ENCODE measurements at places on chromosomes 4 and X.

GRCh38 chrX:33434256-33435092 is 223.1 kb upstream of the DMD start:
- no peak for DNase-seq

DNA sequence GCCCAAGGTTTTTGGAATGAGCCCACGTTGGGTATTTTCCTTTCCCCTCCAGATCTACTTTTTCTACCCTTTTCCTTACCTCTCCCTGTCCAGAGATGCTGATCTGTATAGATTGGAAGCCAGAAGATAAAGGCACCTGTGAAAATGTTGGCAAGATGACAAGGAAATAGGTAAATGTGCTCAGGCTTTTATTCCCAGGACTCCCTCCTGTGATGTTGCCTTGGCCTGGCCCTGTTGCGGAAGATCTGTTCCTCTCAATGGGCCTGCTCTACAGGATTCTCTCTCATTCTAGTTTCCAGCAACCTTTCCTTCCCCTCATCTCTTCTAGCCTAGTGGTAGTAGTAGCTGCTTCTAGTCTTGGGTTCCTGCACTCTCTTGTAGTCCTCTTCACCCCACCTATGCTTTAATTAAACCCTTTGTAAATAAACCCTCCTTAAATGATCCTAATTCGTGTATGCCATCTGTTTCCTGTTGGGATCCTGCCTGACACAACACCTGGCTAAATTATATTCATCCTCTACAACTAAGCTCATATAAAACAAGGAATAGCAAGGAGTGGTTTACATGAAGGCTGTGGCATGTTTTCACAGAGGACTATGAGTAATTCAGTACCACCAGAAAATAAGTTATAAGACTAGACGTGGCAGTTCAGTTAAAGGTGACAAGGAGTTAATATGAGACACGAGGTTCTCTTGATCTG is 95.7 kb upstream of the MAOA start:
- DNase-seq: no peak

DNA sequence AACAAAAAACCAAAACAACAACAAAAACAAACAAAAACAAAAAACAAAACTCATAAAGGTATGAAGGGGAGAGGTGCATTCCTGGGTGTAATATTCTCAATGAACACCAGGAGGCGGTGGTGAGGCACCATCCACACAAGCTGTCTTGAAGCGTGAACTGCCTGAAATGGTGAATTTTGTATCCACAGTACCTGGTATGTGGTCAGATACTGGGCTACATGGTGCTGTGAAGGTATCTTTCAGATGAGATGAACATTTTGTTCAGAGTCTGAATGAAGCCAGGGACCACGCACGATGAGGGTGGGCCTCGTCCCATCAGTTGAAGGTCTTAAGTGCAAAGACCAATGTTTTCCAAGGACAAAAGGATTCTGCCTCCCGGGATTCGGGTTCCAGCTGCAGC is 58.5 kb downstream of the ASMT start:
- DNase-seq: no peak

GRCh38 chrX:131187206-131187605 is 101.9 kb downstream of the IGSF1 start:
- DNase-seq: no peak

DNA sequence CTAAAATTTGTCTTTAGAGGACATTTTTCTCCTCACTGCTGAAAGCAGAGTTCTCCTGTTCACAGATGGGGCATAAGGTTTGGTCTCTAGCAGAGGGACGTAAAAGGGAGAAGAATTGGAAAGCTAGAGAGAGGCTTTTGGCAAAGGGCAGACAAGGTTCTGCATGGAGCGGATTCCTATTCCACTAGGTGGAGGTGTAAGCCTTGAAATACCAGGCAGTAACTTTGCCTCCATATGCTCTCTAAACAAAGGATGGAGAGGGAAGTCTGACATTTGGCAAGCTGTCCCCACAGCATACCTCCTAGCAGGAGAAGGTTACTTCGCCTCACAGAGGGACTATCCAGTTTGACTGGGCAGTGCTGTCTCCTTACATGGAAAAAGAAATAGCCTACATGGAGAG is 174.7 kb downstream of the DACH2 start:
- DNase-seq: no peak

DNA sequence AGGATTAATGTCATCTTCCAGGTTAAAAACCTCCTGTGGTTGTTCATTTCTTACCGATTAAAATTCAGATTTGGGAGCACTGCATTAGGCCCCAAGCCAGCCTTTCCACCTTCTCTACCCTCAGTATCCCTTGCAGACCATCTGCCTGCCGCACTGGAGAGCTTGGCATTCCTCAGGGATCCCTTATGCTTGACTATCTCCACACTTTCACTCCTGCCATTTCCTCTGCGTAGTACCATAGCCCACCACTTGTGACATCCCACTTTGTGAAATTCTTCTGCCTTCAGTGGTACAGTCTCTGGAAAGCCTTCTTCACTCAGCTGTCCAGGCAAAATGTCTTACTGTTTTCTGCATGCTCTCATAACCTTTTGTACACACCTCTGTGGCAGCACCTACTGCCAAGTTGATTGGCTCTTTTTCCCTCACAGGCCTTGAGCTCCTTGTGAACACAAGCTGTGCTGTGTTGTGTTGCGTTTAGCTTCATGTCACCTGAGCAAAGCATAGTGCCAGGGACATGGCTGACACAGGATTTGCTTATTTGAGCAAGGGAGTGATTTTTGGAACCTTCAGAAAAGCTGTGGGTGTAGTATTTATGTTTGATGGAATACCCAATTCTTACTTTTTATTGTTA is 156.4 kb downstream of the ARX start:
- no peak for DNase-seq

DNA sequence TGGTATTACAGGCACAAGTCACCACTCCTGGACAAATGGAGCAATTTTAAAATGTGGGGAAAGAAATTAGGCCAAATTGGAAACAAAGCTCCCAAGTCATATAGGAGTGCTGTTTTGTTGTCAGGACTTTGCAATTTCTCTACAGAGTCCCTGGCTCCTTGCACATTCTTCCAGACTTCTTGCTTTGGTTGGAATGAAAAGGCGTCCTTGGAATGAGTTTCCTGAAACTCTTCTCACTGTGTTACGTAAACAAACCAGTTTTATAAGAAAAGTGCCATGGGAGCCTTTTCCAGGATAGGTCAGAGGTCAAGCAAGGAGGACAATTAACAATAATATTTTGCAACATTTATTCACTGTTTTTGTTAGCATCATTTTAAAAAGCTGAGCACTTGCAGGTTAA is 32.4 kb upstream of the KIT start:
- DNase-seq: no peak

- no peak for DNase-seq
These were observed 1.3 kb downstream of the NKAP start for GRCh38 chrX:119942173-119942819.

- peak; percentile 44 for DNase-seq
These were observed 24.4 kb downstream of the UCHL1 start for GRCh38 chr4:41281038-41281634.

GRCh38 chr4:163701916-163702315 is 207.4 kb downstream of the TMA16 start:
- no peak for DNase-seq

GRCh38 chr4:187470061-187470460 is 525.5 kb upstream of the ZFP42 start:
- no peak for DNase-seq

GRCh38 chr4:175772170-175772705 is 39.8 kb downstream of the GPM6A start:
- DNase-seq: no peak

DNA sequence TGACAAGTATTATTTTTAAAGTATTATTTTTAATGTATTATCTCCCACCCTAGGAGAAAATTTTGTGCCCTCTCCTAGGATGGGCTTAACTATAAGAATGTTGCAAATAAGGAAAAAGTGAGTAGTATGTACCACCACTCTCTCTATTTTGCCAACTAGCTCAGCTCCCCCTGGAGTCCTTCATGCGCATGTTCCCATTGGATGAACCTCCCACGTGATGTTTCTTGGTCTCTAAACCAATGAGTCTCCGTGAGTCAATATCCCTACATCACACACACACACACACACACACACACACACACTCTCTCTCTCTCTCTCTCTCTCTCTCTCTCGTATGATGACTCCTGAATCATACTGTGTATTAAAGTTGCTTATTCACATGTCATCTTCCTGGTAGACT is 129.7 kb upstream of the ZFP42 start:
- DNase-seq: no peak

- no peak for DNase-seq
These were observed 9.2 kb downstream of the LRRC66 start for GRCh38 chr4:52010986-52011385.
